ENCODE measurements at places on chromosomes 4 and X. TPM values are rescaled to one million over a fixed set of nuclear protein-coding genes. Genes with fewer than 3 reads are reported as not detected.

DNA sequence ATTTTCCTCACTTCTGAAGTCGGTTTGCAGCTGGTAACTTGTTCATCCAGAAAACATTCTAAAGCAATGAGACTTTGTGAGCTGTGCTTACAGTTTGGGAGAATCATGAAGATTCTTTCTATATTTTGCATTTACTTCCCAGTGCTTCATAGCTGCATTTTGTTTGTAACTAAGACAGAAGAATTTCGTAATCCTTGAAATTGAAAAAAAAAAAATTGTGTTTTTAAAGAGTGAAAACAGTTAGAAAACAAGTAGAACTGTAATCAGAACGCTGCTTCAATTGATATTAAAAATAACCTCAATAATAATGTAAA is 392.4 kb downstream of the UNC5C start:
- no peak for DNase-seq

- DNase-seq, result peak; percentile 38
Observed at GRCh38 chr4:128810331-128810870, 901 bp downstream of the JADE1 start.

The AMER1 gene
- 6.2 TPM for polyA plus RNA-seq

DNA sequence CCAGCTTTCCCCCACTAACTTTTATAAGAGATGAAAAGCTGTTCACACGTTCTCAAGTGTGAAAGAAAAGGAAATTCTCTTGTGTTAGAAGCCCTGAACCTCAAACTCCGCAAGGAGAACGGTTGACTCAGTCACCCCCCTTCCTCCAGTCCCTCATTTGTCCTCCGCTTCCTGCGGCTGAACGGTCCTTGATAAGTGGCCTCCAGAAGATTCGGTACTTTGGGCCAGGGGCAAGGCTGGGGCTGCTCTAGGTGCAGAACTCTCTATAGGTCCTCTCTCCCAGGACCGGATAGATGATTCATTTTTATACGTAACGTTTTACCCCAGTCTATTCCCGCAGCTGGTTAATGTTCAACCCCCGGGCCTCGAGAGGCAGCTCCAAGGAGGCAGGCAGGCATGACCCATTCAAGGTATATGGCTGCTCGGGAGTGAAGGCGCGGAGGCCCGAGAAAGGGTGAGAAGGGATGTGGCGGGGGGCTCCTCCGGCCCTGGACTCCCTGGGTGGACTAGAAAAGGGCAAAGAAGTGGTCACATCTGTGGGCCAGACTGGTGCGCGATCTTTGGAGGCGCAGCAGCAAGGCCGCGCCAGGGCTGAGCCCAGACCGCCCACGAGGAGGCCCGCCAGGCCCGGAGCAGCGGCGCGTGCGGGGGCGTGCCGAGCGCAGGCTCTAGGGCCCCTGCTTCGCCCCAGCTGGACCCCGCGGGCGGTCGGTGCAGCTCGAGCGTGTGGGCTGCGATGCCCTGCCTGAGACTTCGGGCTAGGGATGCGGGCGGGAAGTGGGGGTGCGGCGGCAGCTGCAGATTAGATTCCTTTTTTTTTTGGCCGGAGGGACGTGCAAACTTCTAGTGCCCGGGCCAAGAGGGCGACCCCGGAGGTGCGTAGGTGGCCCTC is 11.7 kb downstream of the PITX2 start:
- no peak for DNase-seq

GRCh38 chr4:5615496-5616075 is 92.8 kb downstream of the EVC2 start:
- DNase-seq, result no peak

Data from hindlimb muscle (tissue), 1 donor.